ENCODE measurements at places on chromosomes 12 and 14.

- DNase-seq: no peak
These were observed 36.7 kb upstream of the TMCC3 start for GRCh38 chr12:94686834-94687628.

DNA sequence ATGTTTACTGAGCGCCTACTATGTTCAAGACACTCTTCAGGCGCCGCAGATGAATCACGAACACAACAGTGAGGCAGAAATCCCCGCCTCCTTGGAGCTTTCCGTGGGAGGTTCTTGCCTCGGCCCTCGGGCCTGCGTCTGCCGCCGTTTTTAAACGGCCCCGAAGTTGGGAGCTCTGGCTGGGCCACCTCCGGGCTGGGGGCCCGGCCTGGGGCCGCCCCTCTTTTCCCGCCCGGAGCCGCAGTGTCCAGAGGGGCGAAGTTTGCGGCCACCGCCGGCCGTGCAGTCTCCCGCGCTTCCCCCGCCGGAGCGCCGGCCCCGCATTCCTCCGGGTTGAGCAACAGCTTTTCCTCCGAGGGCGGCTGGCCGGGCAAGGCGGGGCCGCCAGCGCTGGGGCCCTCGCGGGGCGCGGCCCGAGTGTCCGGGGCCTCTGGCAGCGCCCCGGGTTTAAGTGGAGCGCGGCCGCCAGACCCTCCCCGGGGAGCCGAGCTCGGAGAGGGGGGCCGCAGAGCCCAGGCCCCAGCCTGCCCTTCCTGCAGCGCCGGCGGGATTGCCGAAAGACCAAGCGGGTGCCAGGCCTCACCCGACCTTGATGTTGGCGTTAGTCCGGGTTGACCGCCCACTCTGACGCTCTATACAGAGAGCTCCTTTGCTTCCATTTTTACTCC lies 18.7 kb upstream of the CTDSP2 start:
- no peak for DNase-seq

DNA sequence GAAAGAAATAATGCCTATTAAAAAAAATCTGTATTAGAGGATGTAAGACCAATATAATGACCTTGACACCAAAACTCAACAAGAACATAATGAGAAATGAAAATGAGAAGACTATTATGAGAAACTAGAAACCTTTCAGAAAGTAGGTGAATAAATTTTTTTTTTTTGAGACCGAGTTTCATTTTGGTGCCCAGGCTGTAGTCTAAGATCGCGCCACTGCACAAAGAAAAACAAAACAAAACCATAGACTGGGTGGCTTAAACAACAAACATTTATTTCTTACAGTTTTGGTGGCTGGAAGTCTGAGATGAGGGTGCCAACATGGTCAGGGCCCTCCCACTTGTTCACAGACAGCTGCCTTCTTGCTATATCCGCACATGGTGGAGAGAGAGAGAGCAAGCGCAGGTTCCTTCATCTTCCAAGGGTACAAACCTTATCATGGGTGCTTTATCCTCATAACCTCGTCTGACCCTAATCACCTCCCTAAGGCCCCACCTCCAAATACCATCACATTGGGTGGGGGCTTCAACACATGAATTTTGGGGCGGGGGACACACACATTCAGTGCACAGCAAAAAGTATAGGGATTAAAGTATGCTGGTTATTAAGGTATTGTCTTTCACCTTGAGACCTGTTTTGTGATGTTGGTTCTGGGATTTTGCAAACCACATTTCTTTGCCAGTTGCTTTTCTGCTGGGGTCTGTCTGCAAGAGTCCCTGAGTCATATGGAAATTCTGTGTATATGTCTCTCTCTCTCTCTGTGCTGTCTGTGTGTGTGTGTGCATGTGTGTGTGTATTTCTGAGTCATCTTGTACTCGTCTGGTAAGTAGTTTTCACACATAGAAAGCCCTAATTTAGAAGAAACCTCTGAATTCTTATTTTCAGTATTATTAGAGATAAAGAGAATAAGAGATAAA lies 26.2 kb downstream of the ZCRB1 start:
- DNase-seq: no peak

- DNase-seq: no peak
These were observed 159.2 kb downstream of the TGFB3 start for GRCh38 chr14:75822522-75823141.

DNA sequence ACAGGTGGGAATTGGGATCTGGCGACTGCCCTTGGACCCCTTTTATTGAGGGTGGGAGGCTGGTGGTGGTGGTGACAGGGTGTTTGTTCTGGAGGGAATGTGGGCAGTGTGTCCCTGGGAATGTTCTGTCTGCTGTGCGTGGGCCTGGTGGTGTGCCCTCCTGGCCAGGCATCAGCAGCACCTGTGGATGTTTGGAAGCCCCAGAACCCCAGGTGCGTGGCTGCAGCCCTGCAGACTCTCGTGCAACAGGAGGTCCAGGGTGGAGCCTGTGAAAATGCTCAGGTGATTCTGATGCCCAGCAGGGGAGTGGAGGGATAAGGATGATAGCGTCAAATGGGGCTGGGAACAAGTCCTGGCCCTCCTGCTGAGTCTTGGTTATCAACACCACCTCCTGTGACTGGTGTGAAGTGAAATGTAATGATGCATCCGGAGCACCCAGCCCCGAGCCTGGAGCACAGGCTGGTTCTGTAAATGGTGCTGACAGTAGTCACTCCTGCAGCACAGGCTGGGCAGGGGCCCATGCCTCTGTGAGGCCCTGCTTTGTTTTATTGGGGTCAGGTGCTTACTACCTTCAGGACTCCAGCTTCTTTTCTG lies 176.6 kb downstream of the TSPAN9 start:
- DNase-seq: no peak

- no peak for DNase-seq
These were observed 411.0 kb downstream of the C12orf50 start for GRCh38 chr12:87618199-87618598.

GRCh38 chr14:70707138-70708038 lies 65.7 kb downstream of the TTC9 start:
- no peak for DNase-seq

DNA sequence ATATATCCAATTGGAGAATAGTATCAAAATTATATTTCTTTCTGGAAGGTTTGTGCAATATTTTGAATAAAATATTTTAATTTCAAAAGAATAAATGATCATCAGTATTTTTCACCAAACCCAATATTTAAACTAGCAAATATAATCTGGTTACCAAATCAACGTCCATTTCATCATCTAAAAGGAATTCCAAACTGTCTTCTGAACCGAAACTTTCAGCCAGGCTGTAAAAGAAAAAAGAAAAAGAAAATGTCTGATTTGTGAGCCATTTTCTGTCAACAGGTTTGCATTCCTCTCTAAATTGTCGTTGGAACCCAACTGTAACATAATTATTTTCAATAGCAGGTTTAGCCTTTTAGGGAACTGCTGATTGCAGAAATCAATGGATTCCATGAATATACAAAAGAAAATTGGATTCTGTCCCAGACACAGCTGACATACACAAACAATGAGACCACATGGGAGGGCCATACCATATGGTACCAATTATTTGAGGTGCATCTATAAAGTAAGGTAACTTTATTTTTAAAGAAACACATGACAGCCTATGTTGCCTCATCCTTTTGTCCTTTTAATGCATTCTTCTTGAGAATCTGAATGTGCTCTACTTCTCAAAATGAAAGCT lies 22.7 kb downstream of the SNRPF start:
- no peak for DNase-seq

- DNase-seq: no peak
These were observed 354.4 kb downstream of the MED13L start for GRCh38 chr12:115922952-115923564.

GRCh38 chr12:105480162-105480561 lies 149.7 kb downstream of the C12orf75 start:
- DNase-seq: no peak

GRCh38 chr12:115017346-115017745 lies 333.4 kb upstream of the TBX3 start:
- DNase-seq: no peak

Measured in right renal pelvis (tissue), 4 donors.